ENCODE measurements at places on chromosomes 7 and 10.

DNA sequence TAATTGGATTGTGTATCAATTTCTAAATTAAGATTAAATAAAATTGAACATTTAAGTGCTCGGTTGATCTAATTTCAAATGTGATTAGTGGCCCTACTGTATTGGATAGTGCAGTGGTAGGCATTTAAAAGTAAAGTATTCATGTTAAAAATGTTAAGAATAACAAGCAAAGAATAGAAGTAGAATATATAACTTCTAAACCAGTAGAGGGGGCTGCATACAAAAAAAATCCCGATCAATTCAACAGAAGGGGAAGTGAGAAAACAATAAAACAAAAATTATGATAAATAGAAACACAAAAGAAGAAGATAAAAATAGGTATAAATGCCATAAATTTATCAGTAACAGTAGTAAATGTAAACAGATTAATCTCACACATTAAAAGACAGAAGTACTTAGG lies 24.9 kb upstream of the WDFY4 start:
- DNase-seq = no peak

- DNase-seq = no peak
Measured at GRCh38 chr10:6671976-6672375, 91.9 kb upstream of the PRKCQ start.

DNA sequence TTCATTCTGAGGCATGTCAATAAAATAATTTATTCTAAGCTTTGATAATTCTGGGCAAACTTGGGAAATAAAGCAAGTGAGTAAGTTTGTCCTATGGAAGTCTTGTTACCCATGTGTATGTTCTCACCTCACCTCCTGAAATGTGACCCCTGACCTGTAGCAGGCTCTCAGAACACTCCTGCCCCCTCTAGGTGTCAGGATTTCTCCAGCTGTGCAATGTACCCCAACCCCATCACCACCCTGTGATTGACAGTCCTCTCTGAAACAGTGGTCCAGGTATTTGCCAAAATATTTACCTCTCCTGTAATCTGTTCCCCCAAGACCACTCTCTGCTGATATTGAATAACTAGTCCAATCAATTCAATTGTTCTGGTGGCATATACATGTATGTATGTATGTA lies 122.6 kb upstream of the PTER start:
- no peak for DNase-seq

DNA sequence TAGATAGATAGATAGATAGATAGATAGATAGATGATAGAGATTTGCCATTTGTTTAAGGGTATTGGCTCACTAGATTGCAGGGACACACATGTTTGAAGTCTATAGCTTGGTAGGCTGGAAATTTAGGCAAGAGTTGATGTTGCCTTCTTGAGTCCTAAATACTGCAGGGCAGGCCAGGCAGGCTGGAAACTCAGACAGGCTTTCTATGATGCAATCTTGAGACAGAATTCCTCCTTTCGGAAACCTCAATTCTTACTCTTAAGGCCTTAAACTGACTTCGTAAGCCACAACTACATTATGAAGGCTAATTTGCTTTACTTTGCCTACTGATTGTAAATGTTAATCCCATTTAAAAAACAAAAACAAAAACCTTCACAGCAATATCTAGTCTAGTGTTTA lies 322.9 kb upstream of the AKR1E2 start:
- DNase-seq = no peak

DNA sequence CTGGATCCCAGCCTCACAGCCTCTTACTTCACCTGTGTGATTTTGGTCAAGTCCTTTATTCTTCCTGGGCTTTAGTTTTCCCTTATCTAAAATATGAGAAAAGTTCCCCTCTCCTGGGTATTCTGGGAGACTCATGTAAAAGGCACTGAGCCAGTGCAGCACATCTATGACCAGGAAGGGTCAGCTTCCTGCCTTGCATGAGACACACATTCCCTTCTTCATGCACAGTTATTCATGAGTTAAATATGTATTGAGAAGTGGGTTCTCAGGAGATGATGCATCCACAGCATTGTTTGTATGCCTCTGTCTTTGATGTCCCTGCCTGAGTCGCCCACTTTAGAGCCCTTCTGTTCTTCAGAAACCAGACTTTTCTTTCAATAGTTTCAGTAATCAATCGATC lies 33.3 kb downstream of the EGFR start:
- DNase-seq = no peak

DNA sequence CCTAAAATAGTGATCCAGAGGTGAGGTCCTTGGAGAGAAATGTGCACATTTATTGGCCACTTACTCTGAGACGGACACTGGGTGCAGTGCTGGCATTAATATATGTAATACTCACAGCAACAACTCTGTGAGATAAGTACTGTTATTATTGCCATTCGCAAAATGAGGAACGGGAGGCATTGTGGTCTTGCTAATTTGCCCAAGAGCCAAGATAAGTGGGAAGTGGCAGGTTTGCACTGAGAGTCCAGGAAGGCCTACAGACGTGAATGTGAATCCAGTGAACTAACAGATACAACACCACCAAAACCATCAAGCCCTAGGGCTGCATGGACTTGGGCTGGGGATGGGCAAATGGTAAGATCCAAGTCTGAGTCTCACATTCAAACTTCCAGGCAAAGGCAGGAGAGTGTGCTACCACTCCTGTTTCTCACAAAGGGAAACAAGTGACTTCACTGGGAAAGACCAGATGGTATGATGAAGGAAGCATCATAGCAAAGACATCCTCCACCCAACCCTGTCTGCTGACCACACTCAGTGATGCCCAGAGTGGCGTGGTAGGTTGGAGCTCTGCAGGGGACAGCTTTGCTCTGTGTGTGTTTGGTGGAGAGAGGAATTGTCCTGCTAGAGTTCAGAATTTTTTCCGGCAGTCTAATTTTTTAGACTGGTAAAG lies 19.2 kb downstream of the TMEM273 start:
- no peak for DNase-seq

GRCh38 chr7:76506081-76506440 lies 4.3 kb upstream of the UPK3B start:
- DNase-seq = no peak

DNA sequence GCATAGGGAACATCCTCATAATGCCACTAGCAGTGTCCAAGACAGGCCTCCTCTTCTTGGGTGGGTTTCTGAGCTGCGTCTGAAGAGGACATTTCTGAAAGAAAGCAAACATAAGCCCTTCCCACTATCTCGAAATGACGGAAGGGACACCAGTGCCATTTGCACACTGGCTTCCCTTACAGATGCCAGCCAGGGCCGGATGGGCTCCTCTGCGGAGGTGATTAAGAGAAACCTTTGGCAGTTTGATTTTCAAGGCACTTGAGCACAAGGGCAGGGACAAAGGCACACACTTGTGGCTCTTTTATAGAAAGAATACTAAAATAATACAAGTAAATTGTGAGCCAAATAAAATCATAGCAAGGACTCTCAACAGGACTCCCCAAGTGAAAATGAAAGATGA lies 106.6 kb upstream of the CELF2 start:
- DNase-seq = no peak

- peak; percentile 20 for DNase-seq
Measured at GRCh38 chr10:104328896-104329710, 9.2 kb downstream of the ITPRIP start.

DNA sequence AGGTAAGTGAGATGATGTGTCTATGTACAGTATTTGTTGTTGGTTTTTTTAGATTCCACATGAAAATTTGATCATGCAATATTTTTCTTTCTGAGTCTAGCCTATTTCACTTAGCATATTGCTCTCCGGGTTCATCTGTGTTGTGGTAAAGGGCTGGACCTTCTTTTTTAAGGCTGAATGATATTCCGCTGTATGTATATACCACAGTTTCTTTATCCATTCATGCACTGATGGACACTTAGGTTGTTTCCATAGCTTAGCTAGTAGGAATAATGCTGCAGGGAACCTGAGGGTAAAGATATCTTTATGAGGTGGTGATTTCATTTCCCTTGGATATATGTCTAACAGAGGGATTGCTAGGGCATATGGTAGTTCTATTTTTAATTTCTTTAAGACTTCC lies 80.8 kb downstream of the FAM107B start:
- no peak for DNase-seq

DNA sequence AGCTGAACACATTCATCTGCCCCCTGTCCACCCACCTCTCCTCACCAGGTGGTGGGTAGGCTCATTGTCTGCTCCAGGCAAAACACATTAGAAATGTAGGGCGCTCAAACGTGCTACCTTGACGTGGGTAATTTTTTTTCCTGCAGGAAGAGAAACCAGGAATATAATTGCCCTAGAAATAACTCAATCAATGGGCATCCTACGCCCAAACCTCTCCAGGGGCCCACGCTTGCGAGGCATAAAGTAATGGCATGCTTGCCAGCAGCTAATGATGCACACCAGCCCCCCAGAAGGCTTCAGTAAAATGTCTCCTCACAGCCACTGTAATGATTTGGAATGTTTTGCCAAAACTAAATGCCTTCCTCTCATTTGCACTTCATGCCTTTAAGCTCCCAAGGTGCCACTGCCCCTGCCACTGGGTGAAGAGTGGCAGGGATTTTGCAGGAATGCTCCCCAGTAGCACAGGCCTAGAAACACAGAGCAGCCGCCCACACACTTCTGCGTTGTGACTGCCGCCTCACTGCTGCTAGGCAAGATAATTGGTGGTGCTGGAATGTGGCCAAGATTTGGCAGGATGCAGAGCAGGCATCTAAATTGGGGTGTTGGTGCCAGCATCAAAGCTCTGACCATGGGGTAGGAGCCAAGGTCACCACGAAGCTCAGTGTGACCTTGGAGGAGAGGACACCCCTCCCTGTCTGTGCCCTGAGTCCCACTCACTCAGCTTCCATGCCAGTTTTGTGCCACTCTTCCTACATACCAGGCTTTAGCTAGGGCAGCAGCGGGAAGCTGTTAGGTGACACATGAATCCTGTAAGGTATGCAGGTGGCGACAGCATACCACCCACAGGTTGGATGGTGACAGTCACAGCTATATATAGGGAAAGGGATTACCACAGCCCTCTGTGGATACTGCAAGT lies 48.7 kb upstream of the PPP1R3C start:
- DNase-seq = peak; percentile 2

- no peak for DNase-seq
Measured at GRCh38 chr10:74973741-74974392, 137.6 kb upstream of the SAMD8 start.

DNA sequence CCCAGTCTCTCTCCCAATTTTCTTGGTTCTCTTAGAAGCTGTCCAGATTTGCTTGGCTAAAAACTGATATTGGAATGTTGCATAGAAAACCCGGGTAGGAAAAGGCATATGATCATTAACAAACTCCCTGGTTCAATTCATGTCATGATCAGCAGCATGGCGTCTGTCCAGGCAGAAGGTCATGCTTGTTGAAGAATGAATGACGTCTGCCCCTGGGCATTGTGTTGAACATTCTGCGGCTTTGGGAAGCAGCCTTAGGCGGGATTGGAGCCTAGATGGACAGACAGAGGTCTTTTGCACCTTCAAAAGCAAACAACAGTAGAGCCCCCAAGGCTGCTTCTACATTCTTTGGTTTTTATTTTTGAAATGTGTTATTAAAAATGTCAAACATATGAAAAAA lies 7.7 kb upstream of the MINDY3 start:
- DNase-seq = no peak

All from Calu3 (cell line).